Stimulated activated CD8-positive, alpha-beta memory T cell treated with anti-CD3 and anti-CD28 coated beads, Interleukin-7, amount 100 ng/mL, for 1 hour (primary cell): ENCODE measurements at places on chromosomes 2 and 18.

- no peak for DNase-seq
These were observed 4.8 kb downstream of the CHRND start for GRCh38 chr2:232530626-232531260.

DNA sequence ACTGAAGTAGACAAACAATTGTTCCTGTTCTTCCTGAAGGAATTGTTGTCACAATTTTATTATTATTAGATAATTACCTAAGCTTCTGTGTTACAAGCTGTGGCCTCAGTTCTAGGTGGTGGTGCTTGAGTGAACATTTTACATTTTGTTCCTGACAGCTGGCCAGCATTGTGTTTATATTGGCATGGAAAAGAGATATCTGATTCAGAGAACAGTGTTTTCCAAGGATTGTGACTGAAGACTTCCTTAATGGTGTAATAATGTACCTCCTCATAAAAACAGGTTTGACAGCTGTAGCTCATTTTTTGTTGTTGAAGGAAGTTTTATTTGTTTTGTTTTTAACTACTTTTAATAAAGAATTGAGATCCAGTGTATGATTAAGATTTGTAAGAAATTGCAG, 95.2 kb downstream of the EPB41L5 start:
- no peak for DNase-seq

DNA sequence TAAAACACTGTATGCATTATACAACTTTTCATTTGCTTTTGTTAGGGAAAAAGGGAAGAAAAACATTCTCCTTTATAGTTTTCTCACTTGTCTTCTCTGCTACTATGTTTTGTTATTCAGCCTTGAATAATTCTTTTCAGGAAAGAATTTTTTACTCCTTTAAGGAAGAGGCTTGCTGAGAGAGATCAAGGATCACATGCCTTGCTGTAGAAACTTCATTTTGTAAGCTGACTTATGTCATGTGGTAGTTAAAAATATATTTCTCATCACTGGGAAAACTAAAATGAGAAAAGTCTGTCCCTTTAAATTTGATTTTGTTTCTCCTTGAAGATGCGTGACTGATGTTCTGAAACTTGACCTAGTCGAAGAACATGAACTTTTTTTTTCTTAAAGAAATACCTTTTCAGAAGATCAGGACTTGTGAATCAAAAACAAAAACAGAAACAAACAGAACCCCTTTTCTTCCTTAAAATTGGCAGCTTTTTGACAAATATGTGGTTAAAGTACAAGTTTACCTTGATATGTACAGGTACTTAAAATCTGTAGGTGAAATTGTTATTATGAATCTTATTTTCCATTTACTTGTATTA, 145.1 kb downstream of the COMMD1 start:
- no peak for DNase-seq

- DNase-seq, result no peak
These were observed 109.2 kb downstream of the THADA start for GRCh38 chr2:43486603-43487002.

GRCh38 chr18:25223899-25224886, 127.8 kb downstream of the ZNF521 start:
- no peak for DNase-seq

DNA sequence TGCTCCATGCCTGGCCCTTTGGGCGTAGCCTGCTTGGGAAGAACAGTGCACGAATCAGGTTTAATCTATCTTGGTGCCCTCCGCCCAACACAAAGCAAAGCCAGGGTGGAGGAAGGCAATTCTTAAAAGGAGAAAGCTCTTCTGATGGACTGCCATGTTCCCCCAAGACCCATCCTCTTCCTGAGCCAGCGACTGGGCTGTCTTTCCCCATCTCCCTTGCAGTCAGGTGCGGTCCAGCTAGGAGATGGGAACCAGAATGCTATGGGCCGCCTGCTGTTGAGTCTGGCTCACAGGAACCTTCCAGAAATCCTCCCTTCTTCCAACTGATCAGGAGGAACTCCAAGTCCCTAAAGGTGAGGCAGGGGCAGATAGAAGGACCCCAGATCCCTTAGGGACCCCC, 105.0 kb downstream of the SH3BP4 start:
- no peak for DNase-seq

DNA sequence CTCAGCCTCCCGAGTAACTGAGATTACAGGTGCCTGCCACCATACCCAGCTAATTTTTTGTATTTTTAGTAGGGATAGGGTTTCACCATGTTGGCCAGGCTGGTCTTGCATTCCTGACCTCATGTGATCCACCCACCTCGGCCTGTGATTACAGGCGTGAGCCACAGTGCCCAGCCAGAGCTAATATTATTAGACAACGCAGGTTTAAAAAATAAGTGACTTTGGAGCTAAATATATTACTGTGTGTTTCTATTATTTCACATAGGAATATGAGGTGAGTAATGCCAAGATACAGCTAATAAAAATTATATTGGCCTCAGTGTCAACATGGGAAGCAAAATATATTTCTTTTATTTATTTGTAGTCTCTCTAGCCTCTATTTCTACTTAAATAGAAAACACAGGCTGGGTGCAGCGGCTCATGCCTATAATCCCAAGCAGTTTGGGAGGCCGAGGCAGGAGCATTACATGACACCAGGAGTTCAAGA, 120.2 kb downstream of the C2orf74 start:
- no peak for DNase-seq
